ENCODE measurements at places on chromosomes 4 and X. TPM values are rescaled to one million over a fixed set of nuclear protein-coding genes. Genes with fewer than 3 reads are reported as not detected.

MGAT4D gene
- not detected for total RNA-seq

EOLA2 gene
- 85.5 TPM for total RNA-seq

LARP7 gene
- total RNA-seq, result 55.4 TPM

SPANXB1 gene
- total RNA-seq, result not detected

TRIM60 gene
- not detected for total RNA-seq

MMRN1 gene
- 2.0 TPM for total RNA-seq

BRS3 gene
- not detected for total RNA-seq
